ENCODE measurements at places on chromosomes 2 and 18.

DNA sequence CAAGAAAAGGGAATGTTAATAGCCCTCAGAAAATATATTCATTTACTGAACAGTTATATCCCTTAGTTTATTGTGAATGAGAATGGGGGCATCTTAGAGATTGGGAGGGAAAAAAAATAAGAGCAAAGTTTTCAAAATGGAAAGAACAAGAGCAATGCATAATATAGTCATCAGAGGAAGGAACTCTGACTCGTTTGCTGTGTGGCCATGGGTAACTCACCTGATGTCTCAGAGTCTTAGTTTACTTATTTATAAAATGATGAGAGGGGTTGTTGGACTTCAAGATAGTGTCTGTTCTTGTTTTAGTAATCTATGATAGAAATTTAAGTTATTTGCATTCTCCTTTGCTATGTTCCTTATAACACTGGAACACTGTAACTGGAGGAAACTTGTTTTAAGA is 70.7 kb downstream of the EML4 start:
- no peak for DNase-seq

DNA sequence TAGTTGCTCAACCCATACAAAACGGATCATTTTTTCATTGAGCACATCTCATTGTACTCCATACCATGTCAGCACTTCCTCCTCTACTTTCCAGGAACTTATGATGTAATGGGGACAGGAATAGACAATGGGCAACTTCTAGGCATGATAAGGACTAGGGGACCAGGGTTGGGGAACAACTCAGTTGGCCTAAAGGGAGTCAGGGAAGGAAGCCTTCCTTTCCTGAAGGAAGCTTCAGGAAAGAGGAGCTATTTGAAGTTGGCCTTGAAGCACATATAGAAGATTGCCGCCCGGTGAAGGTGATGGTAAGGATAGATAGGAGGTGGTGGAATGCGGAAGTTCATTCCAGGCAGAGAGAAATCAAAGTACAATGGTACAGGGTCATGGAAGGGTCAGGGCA is 283.9 kb downstream of the SLC8A1 start:
- no peak for DNase-seq

DNA sequence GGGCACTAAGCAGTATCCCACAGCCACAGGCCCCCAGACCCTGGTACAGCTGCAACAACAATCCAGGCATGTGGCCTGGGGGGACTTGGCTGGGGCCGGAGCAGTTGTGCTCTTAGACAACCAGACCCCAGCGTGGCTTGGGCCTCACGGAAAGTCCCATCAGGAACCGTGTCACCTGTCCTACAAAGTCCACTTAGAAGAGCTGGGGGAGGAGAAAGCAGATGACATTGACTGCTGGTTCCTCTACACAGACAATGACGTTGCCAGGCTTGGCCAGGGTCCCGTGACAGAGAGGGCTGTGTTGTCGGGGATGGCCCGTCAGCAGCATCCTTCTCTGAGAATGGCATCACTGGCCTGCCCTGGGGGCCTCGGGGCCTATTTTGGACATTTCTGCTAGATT is 124.5 kb downstream of the SEPTIN10 start:
- DNase-seq = no peak

GRCh38 chr2:143928613-143929012 is 591.3 kb downstream of the ZEB2 start:
- no peak for DNase-seq

DNA sequence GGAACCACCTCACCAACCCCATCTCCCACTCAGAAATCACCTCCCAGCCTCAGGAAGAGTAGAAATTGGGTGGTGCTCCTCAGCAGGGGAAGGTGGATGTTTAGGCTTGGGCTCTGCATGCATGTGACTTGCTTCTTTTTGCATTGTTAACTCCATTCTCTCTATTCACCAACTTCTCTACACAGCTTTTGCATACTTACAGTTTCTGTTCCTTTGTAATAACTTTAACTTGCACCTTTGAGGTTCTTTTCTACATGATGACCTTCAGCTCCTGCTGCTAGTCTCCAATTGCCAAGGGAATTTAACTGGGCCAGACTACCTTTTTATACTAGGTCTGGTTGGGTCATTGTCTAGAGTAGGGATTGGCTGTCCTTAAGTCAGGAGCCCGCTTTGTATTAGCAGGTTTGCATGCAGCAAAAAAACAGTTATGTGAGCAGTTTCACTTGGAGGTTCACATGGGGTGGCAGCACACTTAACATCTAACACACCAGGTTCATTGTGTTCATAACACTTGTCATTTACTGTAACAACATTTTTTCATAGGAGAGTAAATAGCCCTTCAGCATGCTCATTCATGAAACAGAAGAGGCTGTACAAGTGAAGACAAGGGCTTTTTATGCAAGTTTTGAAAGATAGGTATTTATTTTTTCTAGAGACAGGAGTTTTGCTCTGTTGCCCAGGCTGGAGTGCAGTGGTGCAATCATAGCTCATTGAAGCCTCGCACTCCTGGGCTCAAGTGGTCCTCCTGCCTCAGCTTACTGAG is 12.0 kb downstream of the MRPL35 start:
- DNase-seq = no peak

GRCh38 chr2:232562515-232563151 is 12.1 kb downstream of the EIF4E2 start:
- no peak for DNase-seq

GRCh38 chr2:43343573-43344304 is 117.3 kb upstream of the ZFP36L2 start:
- no peak for DNase-seq

- DNase-seq = no peak
These were observed 46.3 kb upstream of the STAM2 start for GRCh38 chr2:152221839-152222238.
